Activated CD4-positive, alpha-beta T cell treated with anti-CD3 and anti-CD28 coated beads, Interleukin-2, amount 50 U/mL, for 48 hours (primary cell): ENCODE measurements at places on chromosomes 16 and 17.

GRCh38 chr16:88780142-88781062 is 4.6 kb downstream of the PIEZO1 start:
- DNase-seq: no peak

GRCh38 chr16:48276102-48276501 is 28.8 kb upstream of the ABCC11 start:
- DNase-seq: no peak

DNA sequence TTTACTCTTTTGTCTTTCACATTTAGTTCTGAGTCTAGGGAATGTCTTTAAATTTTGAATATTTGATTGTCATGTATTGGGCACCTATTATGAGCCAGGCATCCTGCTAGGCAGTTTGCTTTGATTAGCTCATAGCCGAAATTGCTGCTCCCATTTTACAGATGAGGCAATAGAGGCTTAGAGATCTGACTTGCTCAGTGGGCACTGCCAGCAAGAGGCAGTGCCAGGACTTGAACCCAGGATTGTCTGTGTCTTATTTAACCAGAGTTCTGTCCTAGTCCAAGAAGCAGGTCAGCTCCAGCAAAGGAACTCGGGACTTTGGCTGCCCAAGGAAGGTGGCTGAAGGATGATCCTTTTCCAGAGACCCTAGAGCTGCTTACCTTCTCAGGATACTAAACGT is 24.5 kb downstream of the BEAN1 start:
- no peak for DNase-seq

GRCh38 chr16:57257455-57258070 is 12.5 kb downstream of the ARL2BP start:
- DNase-seq: no peak
